ENCODE measurements at places on chromosomes 2 and 18. TPM values are rescaled to one million over a fixed set of nuclear protein-coding genes. Genes with fewer than 3 reads are reported as not detected.

DNA sequence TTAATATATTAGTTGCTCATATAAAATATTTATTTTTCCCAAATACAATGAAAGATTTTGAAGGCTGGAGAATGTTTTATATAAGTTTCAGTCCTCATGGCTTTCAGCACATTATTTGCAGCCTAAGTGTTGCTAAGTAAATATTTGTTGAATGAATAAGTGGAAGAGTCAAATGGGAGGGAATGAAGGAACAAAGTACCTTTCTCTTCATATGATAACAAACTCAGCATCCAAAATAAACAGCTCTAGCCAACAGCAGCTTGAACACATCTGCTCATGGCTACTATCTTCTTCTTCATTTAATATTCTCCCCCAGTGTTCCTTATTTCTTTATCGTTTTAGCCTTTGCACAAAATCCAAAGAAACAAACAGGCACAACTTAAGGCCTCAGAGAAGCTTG, 385.2 kb upstream of the PIK3C3 start:
- no peak for DNase-seq

GRCh38 chr2:105933906-105934305, 189.2 kb downstream of the NCK2 start:
- DNase-seq: no peak

UGT1A4 gene
- total RNA-seq: not detected

- no peak for DNase-seq
Observed at GRCh38 chr2:48607307-48608014, 10.2 kb upstream of the GTF2A1L start.

DNA sequence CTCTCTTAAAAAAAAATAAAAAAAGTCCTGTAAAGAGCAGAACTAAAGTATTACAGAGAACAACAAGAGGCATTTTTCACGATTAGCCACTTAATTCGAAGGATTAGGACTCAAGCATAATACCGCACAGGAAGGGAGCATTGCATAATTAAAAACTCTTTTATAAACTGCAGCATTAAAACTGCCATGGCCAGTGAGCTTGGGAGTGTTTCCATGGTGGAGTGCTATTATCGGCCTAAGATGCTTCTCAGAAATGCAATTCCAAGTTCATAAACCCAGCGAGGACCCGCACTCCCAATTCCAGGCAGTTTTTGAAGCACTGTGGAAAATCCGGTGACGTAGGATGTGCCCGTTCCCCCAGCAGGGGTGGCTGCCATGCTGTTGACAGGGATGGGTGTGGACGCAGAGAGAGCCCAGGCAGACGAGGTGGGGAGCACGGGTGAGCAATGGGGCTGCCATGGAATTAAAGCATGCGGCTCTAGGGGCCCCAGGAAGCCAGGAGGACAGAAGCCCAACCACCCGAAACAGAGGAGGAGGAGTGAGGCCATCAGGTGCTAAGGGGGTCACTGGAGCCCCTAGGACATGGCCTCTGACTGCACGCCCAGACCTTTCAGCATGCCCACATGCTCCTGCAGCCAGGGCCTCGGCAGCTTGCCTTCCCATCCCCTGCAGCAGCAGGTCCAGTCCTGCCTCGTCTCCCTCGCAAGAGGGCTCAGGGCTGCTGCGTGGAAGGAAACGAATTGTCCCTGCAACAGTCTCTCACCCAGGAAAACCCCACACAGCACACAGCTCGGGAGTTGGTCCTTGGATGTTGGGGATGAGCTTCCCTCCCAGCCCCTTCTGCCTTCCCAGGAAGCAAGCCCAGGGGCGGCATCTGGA, 233.4 kb downstream of the NDUFA10 start:
- DNase-seq: no peak

DNA sequence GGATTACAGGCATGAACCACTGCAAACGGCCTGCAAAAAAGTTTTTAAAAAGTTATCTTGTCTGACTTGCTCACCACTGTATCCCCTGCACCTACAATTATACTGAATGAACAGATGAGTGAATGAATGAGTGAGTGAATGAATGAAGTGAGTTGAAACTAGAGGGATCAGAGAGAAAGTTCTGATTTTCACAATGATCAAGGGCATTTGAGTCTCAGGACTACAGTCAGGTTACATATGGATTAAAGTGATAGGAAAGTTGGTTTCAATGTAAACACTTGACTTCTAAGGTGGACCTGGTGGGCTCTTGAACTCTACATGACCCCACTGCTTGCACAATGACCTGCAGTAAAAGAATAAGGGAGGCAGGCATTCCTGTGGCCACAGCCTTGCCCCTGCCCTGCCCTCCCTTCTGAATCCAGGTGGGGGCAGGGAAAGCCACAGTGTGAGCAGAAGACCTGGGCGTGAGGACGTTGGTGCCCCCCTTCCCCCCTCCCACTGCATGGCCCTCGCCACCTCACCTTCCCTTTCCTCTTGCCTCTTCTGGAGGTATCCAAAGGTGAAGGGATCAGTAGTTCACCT, 10.7 kb downstream of the C2orf80 start:
- peak; percentile 62 for DNase-seq

DNA sequence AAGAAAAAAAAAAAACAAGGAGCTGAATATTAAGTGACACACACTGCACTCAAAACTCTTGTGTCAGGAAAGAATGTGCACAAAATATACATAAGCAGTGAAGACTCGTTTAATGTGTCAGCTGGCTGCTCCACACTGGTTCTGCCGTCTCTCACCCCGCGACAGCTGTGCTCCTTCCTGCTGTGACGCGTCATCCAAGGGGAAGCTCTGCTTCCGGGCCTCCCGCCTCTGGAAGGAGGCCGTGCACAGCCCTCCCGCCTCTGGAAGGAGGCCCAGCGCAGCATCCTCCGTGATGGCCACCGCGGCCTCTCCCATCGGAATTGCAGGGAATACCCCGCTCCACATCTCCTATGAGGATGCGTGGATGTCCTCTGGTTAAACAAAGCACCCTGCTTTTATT, 151.0 kb downstream of the HDAC4 start:
- DNase-seq: peak; percentile 99

DNA sequence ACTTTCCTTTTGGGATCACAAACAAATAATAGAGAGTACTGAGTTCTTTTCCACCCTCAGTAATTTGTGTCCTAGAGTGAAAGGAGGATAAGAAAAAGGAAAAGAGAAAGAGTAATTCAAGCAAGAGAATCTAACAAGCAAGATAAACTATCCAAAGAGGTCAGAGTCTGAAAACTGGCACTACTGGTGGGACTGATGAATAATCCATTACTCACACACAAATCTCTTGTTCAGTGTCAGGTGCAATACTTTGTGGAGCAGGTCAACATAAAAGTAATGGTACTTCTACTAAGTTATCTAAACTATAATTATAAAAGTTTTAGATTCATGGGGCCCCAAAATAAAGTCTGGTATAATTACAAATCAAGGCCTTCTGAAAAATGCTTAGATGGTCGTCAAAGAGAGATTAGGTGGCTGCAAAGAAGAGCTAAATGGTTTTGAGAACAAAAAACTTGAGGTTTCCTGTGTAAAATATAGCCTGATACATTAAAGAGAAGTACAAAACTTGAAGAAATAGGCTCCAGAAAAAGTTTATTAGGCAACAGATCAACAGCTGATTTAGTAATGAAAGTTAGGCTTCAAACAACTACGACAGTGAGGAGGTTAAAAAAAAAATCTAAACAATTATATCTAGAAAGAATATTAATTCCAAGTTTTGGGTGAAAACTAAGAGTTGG, 109.4 kb downstream of the BAZ2B start:
- no peak for DNase-seq

GRCh38 chr2:43318791-43319190, 92.4 kb upstream of the ZFP36L2 start:
- no peak for DNase-seq

DNA sequence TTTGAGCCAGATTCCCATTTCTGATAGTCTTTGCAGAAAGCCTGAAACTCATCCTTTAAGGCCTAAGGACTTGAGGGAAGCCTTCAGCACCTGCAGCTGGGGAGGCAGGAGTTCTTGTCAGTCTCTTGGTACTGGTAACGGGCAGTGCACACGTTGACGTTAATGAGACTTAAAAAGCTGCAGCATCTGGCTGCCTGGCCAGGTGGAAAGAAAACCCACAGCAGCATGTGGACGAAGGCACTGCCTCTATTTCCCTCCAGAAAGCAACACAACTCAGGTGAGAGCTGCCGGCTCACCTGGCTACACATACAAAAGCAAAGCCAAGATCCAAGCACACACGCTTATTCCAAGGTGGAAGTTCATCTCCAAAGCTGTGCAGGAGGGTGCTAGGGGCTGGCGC, 178.8 kb downstream of the ANAPC1 start:
- no peak for DNase-seq

DNA sequence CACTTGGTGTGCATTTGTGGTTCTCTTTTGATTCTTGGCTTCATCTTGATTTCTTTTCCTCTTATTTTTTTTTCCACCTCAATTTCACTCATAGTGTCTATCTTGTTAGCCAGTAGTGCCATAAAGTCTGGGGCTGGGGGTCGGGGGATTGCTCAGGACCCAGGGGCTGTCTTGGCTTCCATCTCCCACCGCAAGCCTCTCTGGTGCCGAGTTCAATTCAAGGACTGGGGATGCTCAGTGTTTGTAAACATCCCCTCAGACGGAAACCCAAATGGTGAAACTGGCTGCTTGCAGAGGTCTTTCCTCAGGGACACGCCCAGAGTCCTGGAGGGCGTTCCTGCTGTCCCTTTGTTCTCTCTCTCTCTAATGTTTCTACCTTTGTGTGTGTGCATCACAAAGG, 173.3 kb downstream of the TWIST2 start:
- no peak for DNase-seq

RESP18 gene
- total RNA-seq: not detected

- no peak for DNase-seq
Observed at GRCh38 chr2:161709428-161709827, 85.2 kb downstream of the SLC4A10 start.

DNA sequence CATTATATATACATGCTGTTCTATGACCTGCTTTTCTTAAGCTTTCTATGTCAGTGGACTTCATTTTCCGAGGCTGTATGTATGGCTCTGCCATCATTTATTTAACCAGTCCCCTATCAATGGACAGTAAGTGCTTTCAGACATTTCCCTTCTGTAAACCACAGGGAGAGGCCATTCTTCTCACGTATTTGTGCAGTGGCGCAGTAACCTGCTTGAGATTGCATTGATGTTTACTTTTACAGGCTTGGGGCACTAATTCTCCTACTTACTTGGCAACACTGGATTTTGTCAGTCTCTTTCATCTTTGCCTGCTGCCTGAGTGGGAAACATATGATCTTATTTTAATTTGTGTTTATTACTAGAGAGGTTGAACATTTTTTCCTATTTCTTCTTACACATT, 52.1 kb downstream of the BOLA3 start:
- DNase-seq: peak; percentile 61

GRCh38 chr2:230447455-230448451, 31.8 kb downstream of the SP100 start:
- DNase-seq: no peak

DNA sequence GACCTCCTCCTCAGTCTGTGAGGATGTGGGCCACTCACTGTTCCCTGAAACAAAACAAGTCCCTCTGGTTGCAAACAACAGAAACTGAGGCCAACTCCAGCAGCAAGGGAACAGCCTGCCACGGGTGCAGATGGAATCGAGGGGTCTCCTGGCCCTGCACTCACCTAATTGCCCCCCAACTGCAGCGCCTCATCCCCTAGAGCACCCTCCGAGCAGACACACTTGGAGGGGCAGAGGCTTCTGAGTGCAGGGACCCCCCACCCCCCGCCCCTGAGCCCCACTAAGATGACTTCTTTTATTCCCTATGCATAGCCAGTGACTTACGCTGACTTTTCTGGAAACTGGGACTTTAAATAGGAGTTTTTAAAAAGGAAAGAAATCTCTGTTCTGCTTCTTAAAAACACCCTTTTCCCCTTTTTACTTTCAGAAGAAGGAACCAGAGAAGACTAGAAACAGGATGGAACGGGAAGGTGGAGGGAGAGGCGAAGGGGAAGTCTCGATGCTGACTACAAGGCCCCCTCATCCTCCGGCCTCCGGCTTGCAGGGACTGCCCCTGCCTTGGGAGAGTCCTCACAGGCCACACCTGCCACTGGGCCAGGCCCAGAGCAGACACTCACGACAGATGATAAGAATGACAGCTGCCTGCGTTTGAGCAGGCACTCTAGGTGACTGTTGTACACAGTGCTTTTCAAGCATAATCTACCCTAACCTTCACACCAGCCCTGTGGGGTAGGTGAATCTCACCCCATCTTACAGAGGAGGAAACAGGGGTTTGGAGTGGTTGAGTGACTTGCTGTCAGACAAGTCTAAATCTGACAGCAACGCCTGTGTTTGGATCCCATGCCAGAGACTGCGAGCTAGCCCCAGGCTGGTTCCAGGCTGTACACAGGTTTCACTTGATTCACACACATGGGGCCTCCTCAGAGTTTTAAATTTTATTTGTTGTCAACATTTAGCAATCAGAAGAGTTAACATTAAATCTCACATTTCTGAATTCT, 28.2 kb upstream of the BIN1 start:
- no peak for DNase-seq

CD8B2 gene
- total RNA-seq: not detected

DNAJC5G gene
- total RNA-seq: not detected

MLPH gene
- total RNA-seq: 295 TPM

DNA sequence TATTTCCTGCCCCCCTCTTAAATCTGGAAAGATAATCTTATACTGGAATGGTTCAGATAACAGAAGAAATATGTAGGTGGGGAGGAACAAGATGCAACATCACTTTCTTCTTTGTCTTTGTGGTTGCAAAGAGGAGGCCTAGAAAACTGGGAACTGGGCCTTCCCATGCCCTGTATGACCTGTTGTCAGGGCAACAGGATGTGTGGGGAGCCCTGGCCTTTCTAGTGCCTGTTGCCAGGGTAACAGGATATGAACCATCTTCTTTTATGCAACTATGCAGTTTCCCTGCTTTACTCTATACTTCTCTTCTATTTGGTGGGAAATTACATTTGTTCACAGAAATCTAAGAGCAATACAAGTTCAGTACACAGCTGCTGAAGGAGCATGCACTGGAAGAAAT, 79.8 kb upstream of the PDE1A start:
- no peak for DNase-seq

ATOH8 gene
- 51.4 TPM for total RNA-seq

DNA sequence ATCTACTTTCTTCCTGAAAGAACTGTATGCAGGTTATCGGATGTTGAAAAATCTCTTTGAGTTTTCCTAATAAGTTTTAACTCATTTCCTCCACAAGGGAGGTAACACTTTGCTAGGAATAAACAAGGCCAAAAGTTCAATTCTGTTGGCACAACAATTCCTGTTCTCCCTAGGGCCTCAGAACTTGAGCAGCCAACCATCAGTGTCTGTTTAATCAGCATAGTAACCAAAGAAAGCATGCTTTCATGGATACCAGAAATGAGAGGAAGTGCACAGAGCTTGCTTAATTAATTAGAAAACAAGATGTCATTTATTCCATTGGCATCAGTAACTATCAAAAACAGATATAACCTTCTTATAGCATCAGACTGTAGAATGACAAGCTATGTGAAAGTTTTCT, 503.2 kb upstream of the CNTNAP5 start:
- peak; percentile 52 for DNase-seq

DNA sequence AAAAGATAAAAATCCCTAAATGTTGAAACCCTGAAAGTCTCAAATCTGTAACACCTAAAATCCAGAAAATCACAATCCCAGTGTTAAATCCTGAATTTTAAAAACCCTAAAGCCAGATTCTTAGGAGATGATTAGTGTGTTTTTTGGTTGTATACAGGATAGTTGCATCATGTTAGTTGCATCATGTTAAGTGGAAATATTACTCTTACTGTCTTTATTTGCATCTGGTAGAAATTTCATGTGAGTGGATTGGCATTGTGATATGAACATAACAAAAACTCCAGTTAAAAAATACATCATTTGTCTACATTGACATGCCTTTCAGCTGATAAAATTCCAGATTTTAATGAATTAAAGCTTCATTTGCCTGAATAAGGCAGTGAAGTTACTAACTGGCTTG, 683.1 kb upstream of the ACVR2A start:
- DNase-seq: no peak
